Stimulated activated CD4-positive, alpha-beta T cell treated with anti-CD3 and anti-CD28 coated beads, TNF-alpha, amount 100 ng/mL, for 1 hour (primary cell): ENCODE measurements at places on chromosomes 12 and 14.

DNA sequence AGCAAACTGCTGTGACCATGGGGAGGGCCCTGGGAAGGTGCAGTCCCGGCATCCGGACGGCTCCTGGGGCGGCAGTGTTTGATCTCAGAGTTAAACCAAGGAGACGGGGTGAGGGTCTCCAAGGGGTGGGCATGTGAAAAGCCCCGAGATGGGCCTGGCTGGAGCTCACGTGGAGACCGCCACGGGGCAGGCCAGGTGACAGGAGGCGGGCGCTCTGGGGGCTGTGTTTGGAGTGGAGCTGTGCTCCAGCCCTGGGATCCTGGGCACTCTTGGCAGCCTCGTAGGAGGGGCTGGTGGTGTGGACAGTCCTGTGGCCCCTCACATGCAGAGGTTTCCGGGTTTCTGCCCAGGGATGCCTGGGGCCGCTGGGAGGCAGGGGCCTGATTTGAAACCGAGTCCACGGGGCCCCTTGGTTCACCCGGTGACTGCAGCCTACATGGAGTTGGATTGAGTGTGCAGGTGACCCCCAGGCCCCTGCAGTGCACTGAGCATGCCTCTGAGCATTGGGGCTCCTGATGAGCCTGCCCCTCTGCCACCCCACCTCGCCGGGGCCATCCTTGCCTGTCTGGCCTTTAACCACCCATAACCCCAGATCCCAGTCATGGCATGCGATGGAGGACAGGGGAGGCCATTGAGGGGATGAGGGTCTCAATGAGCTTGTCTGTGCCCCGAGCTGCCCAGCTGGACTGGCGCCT lies 8.4 kb downstream of the KIF26A start:
- no peak for DNase-seq

GRCh38 chr12:119020406-119021360 lies 39.3 kb downstream of the SRRM4 start:
- DNase-seq, result no peak

- no peak for DNase-seq
Measured at GRCh38 chr14:59097681-59098080, 90.8 kb upstream of the DAAM1 start.

GRCh38 chr14:102479107-102479506 lies 30.5 kb downstream of the ANKRD9 start:
- no peak for DNase-seq

GRCh38 chr12:120965534-120966091 lies 12.7 kb upstream of the HNF1A start:
- no peak for DNase-seq

- no peak for DNase-seq
Measured at GRCh38 chr14:88815980-88816379, 8.5 kb upstream of the TTC8 start.

DNA sequence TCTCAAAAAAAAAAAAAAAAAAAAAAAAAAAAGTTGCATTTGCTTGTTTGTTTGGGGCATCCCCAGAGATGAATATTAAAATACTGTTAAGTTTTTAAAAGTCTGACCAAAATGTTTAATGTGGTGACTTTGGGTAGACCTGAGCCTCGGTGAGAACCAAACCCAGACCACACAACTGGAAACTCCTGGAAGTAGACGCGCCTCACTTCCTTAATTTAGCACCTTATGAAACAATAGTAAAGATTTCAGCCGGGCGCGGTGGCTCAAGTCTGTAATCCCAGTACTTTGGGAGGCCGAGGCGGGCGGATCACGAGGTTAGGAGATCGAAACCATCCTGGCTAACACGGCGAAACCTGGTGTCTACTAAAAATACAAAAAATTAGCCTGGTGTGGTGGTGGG lies 9.3 kb downstream of the NFKBIA start:
- DNase-seq, result no peak

DNA sequence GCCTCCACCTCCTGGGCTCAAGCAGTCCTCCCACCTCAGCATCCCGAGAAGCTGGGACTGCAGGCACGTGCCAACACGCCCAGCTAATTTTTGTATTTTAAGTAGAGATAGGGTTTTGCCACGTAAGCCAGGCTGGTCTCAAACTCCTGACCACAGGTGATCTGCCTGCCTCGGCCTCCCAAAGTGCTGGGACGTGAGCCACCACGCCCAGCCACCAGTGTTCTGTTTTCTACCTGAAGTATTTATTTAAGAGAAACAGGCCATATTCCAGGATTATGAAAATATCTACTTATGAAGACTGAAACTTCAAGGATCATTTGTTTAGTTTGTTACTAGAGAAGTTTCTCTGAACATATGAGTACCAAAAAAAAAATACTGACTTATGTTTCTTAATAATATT lies 10.3 kb downstream of the GTF2H3 start:
- no peak for DNase-seq
